ENCODE measurements at places on chromosomes 2 and 18. TPM values are rescaled to one million over a fixed set of nuclear protein-coding genes. Genes with fewer than 3 reads are reported as not detected.

FAM237A gene
- 2.0 TPM for total RNA-seq

MLPH gene
- 43.5 TPM for total RNA-seq

LYPD6B gene
- not detected for total RNA-seq

INPP5D gene
- total RNA-seq, result 5.5 TPM

PLA2R1 gene
- total RNA-seq, result 1.5 TPM

RSAD2 gene
- total RNA-seq, result 15.9 TPM

CROCC2 gene
- total RNA-seq, result not detected

ARHGAP28 gene
- total RNA-seq, result 4.8 TPM

CHRNG gene
- not detected for total RNA-seq

ABCG8 gene
- total RNA-seq, result not detected

CGREF1 gene
- total RNA-seq, result 1.2 TPM

ARHGAP15 gene
- 2.0 TPM for total RNA-seq

FEV gene
- total RNA-seq, result not detected

HSPE1 gene
- 73.7 TPM for total RNA-seq

ZSCAN30 gene
- 14.1 TPM for total RNA-seq

SRD5A2 gene
- not detected for total RNA-seq

UGT1A8 gene
- total RNA-seq, result not detected

ARHGEF4 gene
- total RNA-seq, result 4.4 TPM

SERPINB12 gene
- not detected for total RNA-seq

BUB1 gene
- 0.12 TPM for total RNA-seq

ELOA2 gene
- not detected for total RNA-seq

NEURL3 gene
- not detected for total RNA-seq

METTL4 gene
- total RNA-seq, result 6.2 TPM

KRTCAP3 gene
- not detected for total RNA-seq

GNLY gene
- 43.2 TPM for total RNA-seq

SPHKAP gene
- 70.9 TPM for total RNA-seq

TIA1 gene
- 35.7 TPM for total RNA-seq

EPHA4 gene
- 22.4 TPM for total RNA-seq

HOXD3 gene
- total RNA-seq, result not detected

CNOT11 gene
- 37.8 TPM for total RNA-seq

TRABD2A gene
- 0.54 TPM for total RNA-seq

TUBA3E gene
- 7.4 TPM for total RNA-seq

CFC1 gene
- not detected for total RNA-seq

NYAP2 gene
- total RNA-seq, result 0.04 TPM

CCDC74B gene
- total RNA-seq, result 0.34 TPM

MAP3K2 gene
- total RNA-seq, result 21.8 TPM

ASPRV1 gene
- 0.57 TPM for total RNA-seq
